ENCODE measurements at places on chromosomes 4 and X.

DNA sequence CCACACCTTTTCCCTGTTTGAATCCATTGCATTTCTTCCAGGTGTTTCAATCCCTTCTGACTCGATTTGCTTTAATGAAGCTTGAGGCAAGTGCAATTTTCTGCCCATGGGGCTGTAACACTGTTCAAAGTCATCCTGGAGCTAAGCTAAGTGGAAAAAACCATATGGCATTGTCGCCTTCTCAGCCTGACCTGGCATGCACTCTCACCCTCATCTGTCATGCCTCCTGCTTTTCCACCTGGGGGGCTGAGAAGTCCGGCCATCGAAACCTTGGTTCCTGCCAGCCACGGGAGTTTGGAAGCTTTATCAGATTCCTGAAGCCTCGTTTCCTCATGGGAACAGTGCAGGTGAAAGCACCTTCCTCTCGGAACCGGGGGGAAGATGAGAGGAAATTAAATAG, 38.2 kb downstream of the WFS1 start:
- no peak for DNase-seq

DNA sequence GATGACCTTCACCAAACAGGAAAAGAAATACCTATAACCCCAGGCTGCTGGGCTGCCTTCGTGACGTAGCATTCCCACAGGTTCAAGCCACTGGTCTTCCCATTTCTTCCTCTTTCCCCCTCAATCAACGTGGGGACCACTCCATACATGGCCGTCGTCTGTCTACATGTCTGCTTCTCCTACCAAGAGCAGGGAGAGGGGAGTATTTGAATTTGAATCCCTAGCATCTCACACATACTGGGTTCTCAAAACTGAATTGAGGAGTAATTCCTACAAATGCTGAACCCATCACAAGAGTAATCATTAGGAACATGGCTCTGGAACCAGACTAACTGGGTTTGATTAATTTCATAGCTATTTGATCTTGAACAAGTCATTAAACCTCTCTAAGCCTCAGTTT, 17.3 kb downstream of the GPC3 start:
- no peak for DNase-seq

- DNase-seq, result no peak
Observed at GRCh38 chr4:121873604-121874003, 3.3 kb upstream of the BBS7 start.

DNA sequence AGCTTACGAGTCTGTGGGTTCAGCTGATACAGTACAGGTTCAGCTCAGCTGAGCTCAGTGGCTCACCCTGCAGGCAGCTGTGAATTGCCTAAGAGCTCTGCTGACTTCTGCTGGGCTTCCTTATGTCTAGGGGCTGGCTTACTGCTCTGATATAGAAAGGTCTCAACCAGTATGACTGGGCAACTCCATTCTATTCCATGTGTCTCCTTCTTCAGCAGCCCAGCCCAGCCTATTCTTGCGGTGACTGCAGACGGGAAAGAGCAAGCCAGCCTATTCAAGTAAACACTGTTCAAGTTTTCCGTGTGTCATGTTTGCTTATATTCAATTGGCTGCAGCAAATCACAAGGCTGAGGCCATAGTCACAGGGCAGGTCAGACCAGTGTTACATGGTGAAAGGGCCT, 615.4 kb upstream of the ZFP42 start:
- DNase-seq, result no peak
